ENCODE measurements at places on chromosomes 1 and 21.

DNA sequence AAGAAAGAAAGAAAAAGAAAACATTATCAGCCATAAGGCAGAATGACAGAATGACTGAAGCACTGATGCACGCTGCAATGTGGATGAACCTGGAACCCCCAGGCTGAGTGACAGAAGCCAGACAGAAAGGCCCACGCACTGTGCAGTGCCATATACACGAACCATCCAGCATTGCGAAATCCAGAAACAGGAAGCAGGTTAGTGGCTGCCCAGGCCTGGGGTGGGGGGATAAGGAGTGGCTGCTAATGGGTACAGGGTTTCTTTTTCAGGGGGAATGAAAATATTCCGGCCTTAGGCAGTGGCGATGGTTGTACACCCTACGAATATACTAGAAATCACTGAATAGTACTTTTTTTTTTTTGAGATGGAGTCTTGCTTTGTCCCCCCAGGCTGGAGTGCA is 57.0 kb downstream of the CHD5 start:
- DNase-seq = peak; percentile 61

DNA sequence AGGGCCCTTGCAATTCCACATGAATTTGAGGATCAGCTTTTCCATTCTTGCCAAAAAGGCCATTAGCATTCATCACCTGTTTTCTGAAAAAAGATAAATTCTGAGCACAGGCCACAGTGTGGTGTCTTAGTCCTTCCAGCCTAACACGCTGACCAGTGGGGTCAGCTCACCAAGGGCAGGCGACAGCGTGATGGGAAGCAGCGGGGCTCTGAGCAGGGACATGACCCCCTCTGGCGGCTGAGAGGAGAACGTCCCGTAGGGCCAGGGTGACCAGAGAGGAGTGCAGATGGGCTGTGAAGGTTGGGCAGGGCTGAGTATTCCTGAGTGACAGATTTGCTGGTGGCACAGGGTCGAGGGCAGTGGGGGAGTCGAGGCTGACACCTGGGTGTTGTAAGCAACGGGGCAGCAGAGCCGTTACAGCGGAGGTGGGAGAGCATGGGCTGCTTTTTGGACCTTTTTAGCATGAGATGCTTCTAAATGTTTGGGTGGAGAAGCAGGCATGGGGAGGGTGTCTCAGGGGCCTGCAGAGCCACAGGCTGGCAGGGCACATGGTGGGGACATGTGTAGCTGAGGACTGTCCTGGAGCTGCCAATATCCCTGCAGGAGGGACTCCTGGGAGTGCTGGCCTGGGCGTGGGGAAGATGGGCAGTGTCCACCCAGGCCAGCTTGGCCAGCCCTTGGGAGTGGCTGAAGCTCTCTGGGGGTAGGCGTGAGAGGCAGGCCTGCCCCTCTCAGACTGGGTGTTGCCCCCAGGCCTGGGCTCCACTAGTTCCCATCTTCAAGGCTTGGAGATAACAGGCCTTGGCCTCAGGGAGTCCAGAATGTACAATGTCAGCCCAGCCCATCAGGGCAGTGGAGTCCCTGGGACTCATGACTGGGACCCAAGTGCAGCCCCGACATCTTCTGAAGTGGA is 8.6 kb upstream of the CALML6 start:
- DNase-seq = peak; percentile 94

- no peak for DNase-seq
These were observed 17.9 kb upstream of the SMG7 start for GRCh38 chr1:183454377-183454776.

GRCh38 chr21:29230551-29231261 is 68.0 kb upstream of the BACH1 start:
- peak; percentile 36 for DNase-seq

GRCh38 chr1:3469849-3470649 is 15.6 kb downstream of the ARHGEF16 start:
- no peak for DNase-seq

- no peak for DNase-seq
These were observed 13.1 kb downstream of the TIMM17A start for GRCh38 chr1:201968202-201968925.

DNA sequence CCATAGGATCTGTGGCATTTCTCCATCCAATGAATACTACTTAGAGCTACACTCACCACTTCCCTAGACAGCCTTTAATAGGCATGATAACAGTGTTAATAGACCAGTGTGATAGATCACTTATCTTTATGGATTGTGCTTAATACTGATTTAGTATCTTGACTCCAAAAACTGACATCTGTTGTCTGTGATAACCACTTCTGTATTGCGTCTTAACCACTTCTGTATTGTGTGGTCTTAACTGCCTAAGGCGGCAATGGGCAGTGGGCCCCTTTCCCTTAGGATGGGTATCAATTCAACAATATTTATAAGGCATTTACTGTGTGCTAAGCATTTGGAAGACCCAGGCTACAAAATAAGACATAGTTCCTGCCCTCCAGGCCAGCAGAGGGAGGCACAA is 32.0 kb upstream of the RCAN3 start:
- no peak for DNase-seq

- no peak for DNase-seq
These were observed 152.7 kb downstream of the CASZ1 start for GRCh38 chr1:10643607-10644306.
